Sigmoid colon (tissue), 7 donors: ENCODE measurements at places on chromosomes 1 and 21.

- peak; percentile 57 for DNase-seq
Observed at GRCh38 chr1:146012703-146013558, 8.6 kb downstream of the HJV start.

DNA sequence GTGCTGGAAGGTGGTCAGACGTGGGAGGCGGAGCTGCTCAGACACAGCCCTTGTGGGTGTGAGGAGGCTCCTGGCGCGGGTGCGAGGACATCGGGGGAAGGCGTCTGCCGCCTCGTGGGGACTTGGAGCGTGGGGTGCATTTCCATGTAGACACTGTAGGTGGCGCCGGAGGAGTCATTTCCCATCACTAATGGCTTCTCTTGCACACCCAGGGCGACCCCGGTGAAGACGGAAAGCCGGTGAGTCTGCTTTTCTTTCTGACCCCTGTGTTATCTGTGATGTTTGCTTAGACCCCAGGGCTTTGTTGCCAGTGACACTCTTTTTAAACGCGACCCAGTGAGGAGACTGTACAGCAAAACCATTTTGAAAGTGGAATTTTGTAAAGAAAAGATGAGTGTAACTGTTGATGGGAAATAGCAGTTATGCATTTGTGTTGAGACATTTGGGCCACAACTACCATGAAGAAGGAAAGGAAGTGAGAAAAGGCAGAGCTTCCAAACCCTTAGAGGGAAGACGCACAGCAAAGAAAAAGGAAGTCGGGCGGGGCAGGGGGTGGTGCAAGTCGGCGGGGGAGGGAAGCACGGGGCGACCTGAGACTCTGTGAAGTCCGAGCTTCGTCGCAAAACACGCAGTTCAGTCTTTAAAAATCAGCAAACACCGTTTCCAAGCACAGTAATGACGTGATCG is 64.0 kb downstream of the SLC19A1 start:
- peak; percentile 87 for DNase-seq

- DNase-seq = no peak
Observed at GRCh38 chr1:106360252-106360651, 696.2 kb upstream of the PRMT6 start.

GRCh38 chr1:244395965-244396364 is 55.7 kb downstream of the ADSS2 start:
- no peak for DNase-seq

GRCh38 chr1:90349510-90349909 is 354.6 kb downstream of the ZNF326 start:
- DNase-seq = no peak

DNA sequence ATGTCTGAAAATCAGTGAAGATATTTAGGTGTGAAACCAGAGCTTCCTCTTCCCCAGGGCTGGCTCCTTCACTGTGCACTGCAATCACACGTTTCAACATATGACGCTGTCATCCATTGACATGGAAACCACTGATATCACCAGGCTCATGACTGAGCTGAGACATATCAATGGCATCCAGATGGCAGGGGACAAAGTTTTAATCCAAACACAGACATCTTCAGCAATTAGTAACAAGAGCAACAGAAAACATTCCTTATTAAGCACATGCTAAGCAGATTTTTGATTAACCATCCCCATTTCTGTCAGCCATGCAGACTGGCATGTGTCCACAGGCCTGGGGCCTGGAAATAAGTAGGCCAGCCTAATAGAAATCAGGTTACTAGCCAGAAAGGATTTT is 108.0 kb upstream of the ADAR start:
- DNase-seq = no peak

GRCh38 chr1:6922096-6922931 is 137.1 kb downstream of the CAMTA1 start:
- DNase-seq = peak; percentile 91
